CD4-positive, alpha-beta T cell treated with Interleukin-21 for 1 hour (primary cell): ENCODE measurements at places on chromosomes 1 and 21.

DNA sequence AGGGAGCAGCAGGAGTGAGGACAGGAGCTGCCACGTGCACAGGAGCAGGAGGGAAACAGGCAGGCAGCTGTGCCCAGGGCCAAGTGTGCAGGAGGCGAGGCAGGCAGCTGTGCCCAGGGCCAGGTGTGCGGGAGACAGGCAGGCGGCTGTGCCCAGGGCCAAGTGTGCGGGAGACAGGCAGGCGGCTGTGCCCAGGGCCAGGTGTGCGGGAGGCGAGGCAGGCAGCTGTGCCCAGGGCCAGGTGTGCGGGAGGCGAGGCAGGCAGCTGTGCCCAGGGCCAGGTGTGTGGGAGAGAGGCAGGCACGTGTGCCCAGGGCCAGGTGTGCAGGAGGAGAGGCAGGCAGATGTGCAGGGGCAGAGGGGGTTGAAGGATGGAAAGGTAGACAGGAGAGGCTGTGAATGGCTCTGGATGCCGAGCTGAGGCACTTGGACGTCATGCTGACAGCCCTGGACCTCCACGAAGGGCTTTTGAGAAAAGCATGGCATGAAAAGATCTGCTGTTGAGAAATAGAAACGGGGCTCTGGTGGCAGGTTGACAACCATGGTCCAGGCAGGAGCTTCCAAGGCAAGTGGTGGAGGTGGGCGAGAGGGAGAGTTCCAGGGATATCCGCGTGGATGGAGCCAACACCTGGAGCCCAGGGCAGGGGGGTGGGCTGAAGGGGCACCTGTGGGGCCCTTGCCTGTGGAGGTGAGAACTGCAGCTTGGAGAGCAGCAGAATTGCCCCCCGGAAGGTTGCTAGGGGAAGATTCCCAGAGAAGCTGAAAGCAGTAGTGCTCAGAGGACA lies 19.1 kb upstream of the NPHP4 start:
- no peak for DNase-seq

GRCh38 chr1:15348648-15349047 lies 61.0 kb upstream of the EFHD2 start:
- no peak for DNase-seq

DNA sequence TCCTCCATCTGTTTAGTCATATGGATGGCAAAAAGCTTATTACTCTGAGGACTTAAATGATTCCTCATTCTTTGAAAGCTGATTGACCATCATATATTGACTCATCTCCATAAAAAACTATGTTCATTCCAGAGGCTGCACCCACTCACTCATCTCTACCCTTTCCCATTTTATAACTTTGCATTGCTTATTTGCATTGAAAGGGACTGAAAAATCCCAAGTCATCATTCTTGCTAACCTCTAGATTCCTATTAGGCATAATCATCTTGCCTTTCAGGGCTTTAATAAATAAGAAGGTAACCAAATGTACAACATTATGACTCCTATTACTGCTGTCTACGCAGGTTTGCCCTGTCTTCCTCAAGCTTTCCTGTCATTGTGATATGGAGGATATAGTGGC lies 1180.3 kb upstream of the B3GALT2 start:
- no peak for DNase-seq

DNA sequence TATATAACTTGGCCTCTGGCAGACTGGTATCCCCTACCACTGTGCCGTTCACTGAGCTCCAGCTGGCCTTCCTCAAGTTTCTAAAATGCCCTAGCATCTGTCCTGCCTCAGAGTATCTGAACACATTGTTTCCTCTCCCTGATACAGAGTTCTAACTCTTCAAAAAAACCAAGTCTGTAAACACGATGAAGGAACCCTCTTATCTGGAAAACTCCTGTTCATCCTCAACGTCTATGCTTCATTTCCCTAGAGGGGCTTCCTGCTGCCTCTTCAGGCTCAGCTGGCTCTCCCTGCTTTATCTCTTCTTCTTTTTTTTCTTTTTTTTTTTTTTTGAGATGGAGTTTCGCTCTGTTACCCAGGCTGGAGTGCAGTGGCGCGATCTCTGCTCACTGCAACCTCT lies 5.6 kb downstream of the BSDC1 start:
- DNase-seq: no peak

- no peak for DNase-seq
Measured at GRCh38 chr1:230326971-230327891, 98.9 kb downstream of the PGBD5 start.

DNA sequence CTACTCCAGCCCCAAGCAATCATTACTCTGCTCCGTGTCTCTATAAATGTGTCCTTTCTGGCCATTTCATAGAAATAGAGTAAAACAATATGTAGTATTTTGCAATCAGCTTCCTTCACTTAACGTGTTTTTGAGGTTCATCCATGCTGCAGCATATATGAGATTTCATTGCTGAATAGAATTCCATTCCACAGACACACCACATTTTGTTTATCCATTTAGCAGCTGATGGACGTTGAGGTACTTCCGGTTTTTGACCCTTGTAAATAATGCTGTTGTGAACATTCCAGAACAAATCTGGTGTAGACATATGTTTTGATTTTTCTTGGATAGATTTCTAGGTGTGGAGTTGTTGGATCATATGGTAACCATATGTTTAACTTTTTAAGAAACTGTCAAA lies 30.7 kb downstream of the ADAM30 start:
- DNase-seq: no peak

GRCh38 chr21:44948426-44949120 lies 8.7 kb downstream of the SLX9 start:
- DNase-seq: no peak

GRCh38 chr1:62325681-62326080 lies 6.4 kb upstream of the KANK4 start:
- no peak for DNase-seq

GRCh38 chr1:244041466-244042120 lies 9.5 kb upstream of the ZBTB18 start:
- no peak for DNase-seq

- DNase-seq: no peak
Measured at GRCh38 chr1:17520041-17520440, 19.5 kb upstream of the ARHGEF10L start.
